ENCODE measurements at places on chromosomes 3 and 15.

DNA sequence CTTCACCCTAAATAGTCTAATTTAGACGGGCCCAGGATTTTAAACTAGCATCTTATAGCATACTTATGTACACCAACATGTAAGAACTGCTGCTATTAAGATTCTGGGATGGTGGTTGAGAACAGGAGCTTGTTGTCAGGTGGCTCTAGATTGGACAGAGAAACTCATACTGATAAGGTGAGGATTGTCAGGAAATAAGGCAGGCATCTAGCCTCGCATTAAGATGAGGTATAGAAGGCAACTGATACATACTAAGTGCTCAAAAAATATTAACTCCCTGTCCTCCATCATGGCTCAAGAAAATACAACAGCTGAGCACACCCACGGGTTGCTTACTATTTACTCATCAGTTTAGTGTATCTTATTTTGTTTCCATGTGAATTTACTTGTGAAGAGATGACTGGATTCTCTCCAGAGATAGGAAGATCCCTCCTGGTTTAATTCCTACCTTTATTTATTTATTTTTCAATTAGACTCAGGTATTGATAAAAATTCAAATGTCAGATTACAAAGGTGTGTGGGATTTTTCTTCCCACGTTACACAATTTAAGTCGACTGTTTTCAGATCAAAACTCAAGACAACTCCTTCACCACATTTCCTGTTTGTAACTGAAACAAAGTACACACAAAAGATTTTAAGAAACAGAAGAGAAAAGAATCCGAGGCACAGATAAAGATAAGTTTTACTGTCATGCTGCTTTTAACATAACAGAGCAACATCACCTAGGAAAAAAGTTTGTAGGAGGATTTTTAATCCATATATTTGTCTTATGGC is at the start of gene TRAT1:
Gene TRAT1 (plus strand): TSS at position 664 of the 775 bp plus-strand sequence. CDS start 142 bp downstream, outside the sequence.
- no peak for DNase-seq

DNA sequence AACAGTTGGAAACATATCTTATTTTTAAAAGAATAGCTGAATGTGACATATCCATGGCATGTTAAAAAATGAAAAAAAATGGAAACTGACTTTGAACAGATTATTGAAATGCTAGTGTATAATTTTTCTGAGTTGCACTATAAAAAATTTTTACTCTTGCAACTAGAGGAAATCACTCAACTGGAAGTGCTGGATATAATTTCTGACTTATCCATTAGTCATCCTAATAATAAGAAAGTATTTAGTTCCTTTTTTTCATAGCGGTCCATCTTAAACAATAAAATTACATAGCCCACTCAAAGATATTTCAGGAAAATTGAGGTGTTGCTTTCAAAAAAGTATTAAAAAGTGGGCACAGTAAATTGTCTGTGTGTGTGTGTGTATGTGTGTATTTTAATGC is 80.7 kb downstream of the MBNL1 start:
- no peak for DNase-seq

DNA sequence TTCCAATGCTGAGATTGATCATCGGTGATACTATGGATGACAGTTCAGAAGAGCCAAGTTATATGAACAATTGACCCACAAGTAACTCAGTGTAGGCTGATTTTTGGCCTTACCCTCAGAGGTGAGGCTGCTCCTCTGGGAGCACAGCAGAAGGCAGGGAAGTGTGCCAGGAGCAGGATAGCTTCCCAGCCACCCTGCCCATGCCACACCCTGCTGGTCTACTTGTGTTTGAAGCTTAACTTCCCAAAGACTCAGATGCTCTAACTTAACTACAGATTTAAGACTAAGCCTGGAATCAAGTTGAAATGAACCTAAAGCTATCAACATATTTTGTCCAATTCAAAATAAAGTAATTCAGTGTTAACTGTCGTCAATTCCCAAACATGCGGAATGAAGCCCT is 77.5 kb downstream of the BOC start:
- no peak for DNase-seq

GRCh38 chr3:133915685-133916658 is 20.3 kb upstream of the RAB6B start:
- DNase-seq, result no peak

DNA sequence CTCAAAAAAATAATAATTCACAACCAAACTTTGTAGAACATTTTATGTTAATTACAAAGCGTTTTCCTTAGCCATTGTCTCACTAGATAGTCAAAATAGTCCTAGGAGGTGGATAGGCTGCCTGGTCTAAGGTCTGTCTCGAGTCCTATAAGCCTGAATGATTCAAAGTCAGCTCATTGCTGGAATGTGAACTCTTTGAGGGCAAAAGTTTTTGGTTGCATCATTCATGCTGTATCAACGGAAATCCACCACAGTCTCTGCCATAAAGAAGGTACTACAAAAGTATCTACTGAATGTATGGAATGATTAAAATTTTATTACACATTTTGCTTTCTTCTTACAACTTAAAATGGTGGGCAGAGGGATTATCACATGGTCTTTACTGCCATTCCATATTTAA is 387.3 kb upstream of the RARB start:
- DNase-seq, result no peak

DNA sequence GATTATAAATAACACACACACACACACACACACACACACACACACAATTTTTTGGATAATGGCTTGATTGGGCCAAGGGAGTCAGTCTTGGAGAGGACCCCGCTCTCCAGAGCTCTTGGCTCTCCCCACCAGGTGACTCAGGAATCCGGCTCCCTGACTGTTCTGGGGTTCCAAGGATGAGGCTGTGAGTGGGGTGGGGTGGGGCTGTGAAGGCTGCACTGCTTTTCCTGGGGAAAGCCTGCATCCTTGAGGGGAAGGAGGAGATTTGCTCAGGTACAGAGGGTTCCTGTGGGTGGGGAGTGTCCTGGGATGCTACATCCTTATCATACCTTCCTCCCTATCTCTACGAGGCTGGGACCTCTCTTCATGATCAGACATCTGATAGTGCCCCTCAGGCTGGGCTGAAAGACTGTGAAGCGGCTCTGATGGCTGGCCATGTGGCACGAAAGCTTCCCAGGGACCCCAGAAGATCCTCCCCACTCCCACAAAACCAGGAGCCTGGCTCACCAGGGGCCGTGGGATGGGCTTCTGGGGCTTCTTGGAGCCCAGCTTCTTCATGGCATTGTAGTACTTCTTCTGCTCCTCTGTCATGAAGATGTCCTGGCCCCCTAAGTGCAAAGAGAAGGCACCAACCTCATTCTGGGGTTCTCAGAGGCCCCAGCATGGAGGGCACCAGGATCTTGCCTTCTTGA is 59.2 kb downstream of the EXOG start:
- DNase-seq, result no peak

GRCh38 chr3:108407886-108408285 is 102.5 kb downstream of the MYH15 start:
- DNase-seq, result no peak

- no peak for DNase-seq
These were observed 18.3 kb upstream of the ATP8B4 start for GRCh38 chr15:50137330-50137761.

DNA sequence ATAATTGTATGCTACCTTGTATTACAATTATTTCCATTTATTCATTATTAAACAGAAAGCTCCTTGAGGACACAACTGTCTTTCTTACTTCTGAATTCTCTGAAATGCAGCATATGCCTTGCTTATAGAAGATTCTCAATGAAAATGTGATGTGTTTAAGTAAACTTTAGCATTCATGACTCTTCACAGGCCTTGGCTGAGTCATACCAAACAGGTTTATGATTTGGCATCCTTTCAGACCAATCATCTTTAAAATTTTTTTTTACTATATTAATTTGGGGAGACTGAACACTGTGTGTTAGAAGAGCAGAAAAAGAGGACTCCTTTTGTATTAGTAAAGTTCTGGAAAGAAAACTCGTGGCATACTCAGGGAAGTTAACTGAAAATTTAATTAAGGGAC is 6.4 kb upstream of the GALK2 start:
- DNase-seq, result no peak
